ENCODE measurements at places on chromosomes 6 and 20.

- DNase-seq, result no peak
These were observed 91.9 kb upstream of the CDH4 start for GRCh38 chr20:61159957-61160686.

DNA sequence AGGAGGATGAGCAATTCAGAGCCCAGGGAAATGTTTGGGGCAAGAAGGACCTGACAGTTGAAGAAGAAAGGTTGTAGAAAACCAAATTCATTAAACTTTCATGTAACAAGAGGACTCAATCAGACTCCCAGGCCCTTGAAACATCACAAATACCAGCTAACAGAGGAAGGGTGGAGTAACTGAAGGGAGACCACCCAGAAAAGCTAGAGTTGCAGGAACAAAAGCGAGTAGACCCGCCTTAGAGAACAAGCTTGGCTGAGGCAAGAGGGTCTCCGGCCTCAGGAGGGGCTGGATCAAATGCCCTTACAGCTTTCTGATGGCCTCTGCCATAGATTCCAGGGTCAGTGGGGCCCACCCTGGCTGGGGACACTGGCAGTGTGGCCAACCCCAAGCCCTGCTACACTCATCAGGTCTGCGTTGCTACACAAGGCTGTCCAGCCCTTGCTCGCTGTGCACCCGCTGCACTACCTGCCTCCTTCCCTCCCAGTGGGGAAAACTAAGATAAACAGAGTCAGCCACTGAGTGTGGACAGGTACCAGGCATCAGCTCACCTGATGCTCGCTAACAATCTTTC lies 110.0 kb downstream of the SLC23A2 start:
- no peak for DNase-seq

GRCh38 chr6:30152016-30152673 lies 8.9 kb downstream of the TRIM10 start:
- no peak for DNase-seq

GRCh38 chr6:125363039-125363823 lies 61.5 kb upstream of the HDDC2 start:
- no peak for DNase-seq

- no peak for DNase-seq
These were observed 105.6 kb downstream of the TCP11 start for GRCh38 chr6:35035481-35036030.

DNA sequence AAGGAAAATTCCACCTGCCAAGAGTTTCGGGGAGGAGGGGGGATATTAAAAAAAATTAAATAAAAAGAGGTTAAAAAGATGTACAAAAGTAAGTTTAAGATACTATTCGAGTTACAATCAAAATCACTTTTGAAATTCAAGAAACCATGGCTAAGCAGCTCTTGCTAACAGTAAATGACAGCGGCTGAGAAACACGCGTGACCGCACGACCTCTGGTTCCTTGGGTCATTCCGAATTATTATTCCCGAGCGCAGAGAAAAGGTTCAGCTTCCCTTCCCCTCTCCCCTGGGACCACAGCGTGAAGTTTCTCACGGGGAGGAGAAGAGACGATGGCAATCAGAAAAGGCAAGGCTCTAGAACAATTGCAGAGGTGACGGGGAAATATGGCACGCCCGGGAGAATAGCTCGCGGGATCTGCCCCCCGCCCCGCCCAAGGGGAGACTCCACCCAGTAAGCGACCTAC lies 496 bp downstream of the TMEM242 start:
- DNase-seq, result no peak

DNA sequence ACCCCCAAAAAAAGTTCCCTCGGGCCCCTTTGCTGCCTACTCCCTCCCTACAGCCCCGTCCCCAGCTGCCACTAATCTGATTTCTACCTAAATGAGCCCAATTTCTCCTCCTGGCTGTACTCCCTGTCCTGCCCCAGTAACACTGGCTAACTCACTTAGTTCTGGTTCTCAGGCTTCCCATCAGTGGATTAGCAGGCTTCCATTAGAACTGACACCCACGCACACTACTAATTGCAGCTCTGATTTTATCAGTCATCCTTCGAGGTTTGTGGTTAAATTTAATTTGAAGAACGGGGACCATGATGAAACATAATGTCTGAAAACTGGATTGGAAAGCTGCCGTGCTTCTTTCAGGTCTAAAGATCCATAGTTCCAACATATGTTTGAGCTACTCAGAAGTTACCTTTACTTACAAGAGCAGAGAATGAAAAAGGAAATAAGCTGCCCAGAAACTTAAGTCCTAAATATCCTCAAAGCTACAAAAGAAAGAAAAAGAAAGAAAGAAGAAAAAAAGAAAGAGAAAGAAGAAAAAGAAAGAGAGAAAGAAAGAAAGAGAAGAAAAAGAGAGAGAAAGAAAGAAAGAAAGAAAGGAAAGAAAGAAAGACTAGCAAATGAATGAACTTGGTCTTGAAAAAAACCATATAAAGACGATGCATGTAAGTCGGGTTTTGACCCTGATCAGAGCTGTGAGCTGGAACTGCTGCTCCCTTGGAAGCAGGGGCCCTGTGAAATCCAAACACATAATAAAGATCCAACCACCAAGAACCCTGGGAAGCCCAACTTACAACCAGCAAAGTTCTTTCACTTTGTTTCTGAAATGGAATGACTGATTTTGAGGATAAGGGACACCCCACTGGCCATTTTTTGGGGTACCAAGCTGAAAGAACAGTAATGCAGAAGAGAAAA lies 51.7 kb downstream of the CNKSR3 start:
- DNase-seq, result no peak

DNA sequence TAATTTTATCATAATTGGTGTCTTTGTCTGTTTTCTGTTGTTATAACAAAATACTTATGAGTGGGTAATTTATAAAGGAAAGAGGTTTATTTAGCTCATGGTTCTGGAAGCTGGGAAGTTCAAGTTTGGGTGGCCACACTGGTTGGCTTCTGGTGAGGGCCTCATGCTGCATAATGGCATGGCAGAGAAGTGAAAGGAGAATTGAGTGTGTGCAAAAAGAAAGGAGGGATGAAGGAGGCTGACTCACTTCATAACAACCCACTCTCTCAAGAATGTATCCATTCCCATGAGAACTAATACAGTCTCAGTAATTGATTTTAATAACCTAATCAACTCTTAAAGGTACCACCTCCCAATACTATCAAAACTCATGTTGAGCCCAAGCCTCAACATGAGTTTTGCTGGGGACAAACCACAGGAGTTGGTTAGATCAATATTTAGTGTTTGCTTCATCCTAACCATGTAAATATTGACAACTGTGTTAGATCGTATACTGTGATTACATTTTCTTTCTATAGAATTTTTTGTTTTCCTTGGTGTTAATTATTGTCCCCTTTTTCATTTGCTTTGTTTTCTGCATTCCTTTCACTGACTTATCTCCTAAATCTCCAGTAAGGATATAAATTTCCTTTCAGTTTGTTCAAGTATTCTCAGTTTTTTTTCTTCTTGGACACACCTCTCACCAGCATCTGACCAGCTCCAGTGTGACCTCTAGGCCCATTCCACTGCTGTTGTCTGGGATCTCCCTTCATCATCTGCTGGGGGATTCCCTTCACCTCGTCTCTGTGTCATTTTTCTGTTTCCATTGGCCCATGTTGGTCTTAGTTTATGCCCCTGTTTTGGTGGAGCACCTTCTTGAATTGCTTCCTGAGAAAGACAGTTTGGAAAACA lies 54.8 kb upstream of the SCGN start:
- no peak for DNase-seq

DNA sequence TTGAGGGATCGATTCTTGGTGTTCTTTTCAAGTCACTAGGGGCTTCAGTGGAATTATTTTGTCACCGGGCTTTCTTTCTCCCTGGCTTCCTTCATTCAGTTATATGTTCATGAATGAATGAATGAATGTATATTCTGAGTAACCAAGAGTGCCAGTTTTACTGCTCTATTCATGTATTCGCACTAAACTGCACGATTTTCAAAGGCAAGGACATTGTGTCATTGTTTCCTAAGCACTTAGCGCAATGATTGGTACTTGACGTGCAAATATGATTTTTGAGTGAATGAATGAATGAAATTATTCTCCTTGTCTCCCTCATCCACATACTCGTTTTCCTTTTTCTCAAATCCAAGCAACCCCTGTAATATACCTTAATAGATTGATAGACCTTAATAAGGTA lies 822 bp downstream of the AFG1L start:
- peak; percentile 3 for DNase-seq

DNA sequence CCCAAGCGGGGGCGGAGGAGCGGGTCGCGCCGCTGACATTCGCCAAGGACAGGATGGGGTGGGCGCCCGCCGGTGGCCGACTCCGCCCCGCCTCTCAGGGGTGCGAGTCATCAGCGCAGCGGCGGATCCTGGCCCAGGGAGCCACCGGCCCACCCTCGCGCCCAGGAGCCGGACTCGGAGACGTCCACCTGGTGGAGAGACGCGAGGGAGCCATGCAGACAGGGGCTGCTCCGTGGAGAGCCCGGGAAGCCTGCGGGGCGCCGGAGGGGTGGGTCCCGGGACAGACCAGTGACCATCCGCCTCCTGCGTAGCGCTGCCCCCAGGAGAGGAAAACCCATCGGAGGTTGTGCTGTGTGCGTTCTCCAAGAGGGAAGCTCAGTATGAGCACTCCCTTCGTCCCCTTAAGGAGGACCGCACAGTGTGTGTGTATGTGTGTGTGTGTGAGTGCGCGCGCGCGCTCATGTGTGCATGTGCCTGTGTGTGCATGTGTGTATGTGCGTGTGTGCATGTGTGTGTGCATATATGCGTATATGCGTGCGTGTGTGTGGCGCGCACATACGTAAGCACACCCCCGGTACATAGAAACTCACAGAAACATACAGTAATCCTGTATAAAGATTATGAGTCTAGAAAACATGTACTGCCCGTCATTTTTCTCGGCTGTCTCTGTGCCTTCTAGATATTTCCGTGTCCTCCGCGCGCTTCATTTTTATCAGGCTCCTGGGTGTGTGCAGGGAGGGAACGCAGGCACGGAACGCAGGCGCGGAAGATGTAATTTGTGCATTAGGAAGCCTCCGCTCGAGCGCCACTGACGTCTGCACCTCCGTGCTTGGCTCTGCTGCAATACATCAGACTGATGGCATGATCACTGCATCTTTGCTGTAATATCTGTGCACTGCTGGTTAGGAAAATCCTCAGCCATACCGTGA lies 158.9 kb downstream of the TBXT start:
- no peak for DNase-seq

DNA sequence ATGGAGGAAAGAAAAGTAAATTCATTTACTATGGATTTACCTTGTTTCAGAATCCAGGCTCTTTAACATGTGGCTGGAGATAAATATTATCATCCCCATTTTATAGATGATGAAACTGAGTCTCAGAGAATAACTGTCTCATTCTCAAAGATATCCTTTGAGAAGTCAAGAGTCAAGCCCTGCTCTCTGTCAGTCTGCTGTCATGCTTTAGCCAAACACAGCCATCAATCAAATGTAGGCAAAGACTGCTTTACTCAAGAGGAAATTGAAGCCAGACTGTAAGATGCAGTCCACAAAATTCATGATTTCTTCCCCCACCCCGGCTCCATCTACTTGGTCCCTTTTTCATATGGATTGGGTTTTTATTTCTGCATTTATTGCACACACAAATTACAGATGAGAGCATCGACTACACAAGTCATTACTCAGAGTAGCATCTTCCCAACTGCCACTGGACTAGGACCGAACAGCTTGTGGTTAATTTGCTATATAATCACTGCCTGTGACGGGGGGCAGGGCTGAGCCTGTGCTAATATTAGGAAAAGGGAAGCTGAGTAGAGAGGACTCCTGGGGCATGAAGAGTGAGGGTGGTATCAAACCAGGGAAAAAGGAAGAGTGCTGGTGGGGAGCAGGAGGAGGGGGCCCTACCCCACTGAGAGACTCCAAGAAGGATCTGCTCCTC lies 102.7 kb upstream of the TOP1 start:
- DNase-seq, result no peak

DNA sequence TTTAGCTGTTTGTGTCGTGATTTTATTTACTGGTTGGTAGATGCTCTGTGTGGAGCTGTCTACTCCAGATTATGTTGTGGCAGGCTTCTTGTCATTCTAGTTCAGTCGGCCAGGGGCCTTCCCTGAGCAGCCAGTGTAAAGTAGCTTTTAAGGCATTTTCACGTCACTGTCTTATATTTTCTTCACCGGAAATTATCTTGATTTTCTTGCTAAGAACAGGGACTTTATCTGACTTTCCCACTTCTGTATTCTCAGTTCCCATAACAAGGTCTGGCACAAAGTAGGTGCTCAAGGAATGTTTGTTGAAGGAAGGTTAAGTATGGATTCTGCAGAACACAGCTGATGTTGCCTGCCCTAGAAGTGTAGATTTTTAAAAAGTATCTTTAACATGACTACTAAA lies 868 bp downstream of the LTV1 start:
- DNase-seq, result no peak

DNA sequence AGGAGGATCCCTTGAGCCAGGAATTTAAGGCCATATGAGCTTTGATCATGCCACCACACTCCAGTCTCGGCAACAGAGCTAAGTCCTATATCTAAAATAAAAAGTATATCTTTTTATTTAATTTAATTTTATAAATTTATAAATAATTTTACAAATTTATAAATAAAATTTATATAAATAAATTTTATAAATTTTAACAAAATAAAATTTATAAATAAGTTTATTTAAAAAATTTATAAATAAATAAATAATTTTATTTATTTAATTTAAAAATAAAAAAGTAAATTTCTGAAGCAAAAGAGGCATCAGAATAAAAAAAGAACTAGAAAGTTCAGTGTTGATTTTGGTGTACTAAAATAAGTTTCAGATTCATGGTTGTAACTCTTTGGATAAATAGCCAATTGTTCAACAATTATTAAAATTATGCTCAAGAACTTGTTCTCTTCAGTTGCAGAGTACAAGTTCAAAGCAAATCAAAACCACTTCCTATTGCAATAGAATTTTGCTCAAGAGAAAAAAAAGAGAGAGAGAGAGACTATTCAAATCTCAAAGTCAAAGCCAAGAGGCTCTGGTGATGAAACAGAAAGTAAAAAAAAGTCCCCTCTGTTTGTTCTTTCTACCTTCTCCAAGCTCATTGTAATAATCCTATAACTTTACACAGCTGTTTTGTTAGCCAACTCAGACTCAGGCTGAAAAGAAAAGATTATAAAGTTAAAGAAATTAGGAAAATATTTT lies 547.5 kb upstream of the ADGRB3 start:
- no peak for DNase-seq

Measured in NCI-H1436 (cell line).